ENCODE measurements at places on chromosomes 16 and 17.

GRCh38 chr17:69796078-69796477, 278.9 kb upstream of the KCNJ16 start:
- no peak for DNase-seq

DNA sequence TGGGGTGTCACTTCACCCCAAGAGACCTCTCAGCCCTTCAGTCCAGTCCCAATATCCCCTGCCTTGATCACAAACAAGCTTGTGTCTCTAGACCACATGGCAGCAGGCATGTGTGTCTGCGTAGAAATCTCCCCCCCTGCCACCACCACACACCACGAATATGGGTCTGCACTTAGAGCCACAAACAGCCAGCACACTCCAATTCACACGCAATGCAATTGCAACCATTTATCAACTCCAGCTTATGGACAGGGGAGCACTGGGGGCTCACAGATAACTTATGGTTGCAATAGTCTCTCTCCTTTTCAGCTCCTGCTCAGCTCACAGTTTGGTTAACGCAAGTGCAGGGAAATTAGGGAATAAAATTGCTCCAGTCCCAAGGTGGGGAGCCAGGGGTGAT, 2.6 kb downstream of the HOXB9 start:
- no peak for DNase-seq

GRCh38 chr17:39027455-39028035, 60.3 kb upstream of the FBXO47 start:
- no peak for DNase-seq

DNA sequence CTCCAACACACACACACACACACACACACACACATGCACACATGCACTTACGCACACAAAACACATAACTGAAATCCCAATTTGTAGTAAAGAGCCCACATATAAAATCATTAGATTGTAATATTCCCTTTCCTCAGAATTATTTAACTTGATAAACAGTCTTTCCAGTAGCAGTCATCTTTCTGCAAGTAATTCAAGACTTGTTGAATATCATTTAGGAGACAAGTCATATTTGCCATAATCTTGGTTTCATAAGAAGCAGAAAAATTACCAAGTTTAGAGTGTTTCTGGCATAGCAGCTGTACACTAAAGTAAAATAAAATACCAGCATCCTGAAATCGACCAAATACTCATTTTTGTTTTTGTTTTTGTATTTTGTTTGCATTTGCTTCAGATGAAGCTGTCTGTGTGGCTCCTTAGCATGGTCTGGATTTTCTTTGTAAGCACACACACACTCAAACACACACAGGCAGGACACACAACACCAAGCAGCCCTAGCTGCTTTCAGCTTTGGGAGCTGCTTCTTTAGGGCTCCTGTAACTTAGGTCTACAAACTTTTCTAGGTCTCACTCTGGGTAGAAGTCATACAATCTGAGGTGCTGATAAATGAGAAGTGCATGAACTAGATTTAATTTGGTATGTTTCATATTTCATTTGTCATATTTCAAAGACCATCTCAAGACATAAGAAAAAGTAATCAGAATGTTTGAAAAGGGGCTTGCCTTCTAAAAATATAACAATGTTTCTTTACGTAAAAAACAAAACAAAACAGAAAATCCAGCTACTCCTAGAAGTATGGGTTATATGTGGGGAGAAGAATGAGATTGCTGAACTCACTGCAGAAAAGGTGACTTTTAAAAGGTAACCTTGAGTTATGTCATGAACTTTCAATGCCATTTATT, 3.0 kb downstream of the SALL1 start:
- no peak for DNase-seq

DNA sequence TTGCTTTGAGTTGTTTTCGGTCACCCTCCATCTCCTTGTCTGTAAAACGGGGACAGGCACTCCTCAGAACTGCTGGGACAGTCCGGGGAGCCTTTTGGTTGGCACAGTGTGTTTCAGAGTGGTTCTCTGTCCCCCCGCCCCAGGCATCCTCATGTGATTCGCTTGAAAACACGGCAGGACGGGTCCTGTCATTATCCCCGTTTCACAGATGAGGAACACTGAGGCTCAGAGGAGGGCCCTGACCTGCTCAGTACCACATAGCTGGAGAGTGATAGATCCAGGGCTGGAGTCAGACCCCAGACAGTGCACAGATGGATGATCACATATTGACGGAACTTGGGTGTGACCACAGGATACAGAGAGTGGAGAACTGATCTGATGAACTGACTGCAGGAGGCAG, 13.5 kb upstream of the ADGRG1 start:
- no peak for DNase-seq

Measured in stimulated activated CD8-positive, alpha-beta memory T cell treated with anti-CD3 and anti-CD28 coated beads, Interleukin-4, amount 100 ng/mL, for 48 hours (primary cell).